ENCODE measurements at places on chromosomes 1 and 21.

DNA sequence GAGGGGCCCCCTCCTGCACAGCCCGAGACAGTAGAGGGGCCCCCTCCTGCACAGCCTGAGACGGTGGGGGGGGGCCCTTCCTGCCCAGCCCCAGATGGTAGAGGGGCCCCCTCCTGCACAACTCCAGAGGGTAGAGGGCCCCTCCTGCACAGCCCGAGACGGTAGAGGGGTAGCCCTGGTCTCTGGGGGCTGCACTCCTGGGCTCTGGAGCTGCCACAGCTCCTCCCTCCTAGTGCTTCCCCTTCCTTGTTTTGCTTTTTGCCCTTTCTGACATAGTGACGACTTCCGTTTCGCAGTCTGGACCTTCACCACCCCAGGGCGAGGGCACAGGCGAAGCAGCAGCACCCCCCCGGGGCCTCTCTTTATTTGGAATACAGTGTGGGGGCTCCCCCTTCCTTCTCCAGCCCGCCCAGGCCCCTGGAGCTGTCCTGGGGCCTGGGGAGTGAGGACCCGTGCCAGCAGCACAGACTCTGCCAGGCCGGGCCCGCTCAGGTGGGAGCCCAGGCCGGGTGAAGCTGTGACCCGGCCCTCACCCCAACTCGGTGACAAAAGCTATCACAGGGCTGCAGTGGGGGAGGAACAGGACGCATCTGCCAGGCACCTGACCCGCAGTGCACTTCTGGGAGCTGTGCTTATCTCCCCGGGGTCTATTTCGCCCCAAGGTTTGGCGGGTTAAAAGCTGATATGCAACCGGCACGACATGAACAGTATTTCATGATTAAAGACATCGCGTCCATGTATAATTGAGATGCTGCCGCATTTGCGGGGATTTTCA is 1.1 kb upstream of the PRXL2B start:
- DNase-seq: peak; percentile 33

GRCh38 chr1:184624051-184624450 is 130.6 kb downstream of the EDEM3 start:
- DNase-seq: no peak

- no peak for DNase-seq
Measured at GRCh38 chr1:22309572-22309971, 142.1 kb upstream of the ZBTB40 start.

GRCh38 chr1:246306415-246307037 is 200.6 kb downstream of the SMYD3 start:
- no peak for DNase-seq

DNA sequence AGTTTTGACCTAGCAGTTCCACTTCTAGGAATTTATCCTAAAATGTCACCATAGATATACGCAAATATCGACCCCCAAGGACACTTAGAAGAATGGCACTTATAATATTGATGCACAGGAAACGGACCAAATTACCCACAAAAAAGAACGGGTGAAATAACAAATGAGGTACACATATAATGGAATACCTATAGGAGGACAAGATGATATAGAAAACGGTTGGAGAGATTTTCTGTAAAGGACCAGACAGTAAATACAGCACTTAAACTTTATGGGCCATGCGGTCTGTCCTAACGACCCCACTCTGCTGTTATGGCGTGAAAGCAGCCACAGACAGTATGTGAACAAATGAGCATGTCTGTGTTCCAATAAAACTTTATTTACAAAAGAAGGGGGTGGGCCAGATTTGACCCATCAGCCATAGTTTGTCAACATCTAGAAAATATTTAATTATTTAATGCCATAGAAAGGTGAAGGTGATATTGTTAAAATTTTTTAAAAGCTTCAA is 2.4 kb downstream of the TMPRSS3 start:
- DNase-seq: no peak

GRCh38 chr21:33651965-33652680 is 9.8 kb downstream of the ITSN1 start:
- no peak for DNase-seq

GRCh38 chr1:180524915-180525714 is 22.7 kb upstream of the ACBD6 start:
- no peak for DNase-seq

- no peak for DNase-seq
Measured at GRCh38 chr1:94463056-94463764, 45.0 kb downstream of the ABCD3 start.

- no peak for DNase-seq
Measured at GRCh38 chr1:201673093-201673492, 134.2 kb downstream of the NAV1 start.

DNA sequence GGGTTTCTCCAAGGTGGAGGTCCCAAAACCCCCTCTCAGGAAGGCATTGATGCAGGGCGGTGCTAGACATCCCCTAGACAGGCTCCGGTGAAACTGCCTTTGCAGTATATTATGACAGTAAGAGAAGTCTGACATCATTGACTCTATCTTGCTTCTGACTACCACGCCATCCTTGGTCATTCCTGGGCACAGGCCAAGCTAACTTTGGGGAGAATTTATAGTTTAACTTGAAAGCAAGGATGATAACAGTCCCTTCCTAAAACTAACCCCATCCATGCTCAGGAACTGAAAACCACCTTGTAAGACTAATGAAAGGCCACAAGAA is 30.3 kb downstream of the RSPH1 start:
- DNase-seq: no peak

GRCh38 chr1:30405631-30406212 is 317.7 kb downstream of the MATN1 start:
- DNase-seq: no peak

DNA sequence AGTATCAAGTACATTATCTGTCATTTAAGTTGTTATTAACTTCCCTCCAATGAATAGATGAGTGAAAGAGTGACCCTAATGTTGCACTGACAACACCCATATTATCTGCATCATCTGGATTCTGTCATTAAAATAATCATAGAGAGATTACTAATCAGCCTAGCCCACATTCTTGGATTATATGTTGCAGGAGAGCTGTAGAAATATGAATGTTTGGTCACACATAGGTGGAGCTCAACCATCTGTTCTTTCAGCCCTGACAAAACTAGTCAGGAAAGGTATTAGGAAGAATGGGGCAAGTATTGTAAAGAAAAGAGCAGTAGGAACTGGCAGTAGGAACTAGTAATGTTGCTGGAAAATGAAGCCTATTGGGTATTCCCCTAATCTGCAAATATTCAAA is 15.4 kb downstream of the FLG2 start:
- DNase-seq: no peak

DNA sequence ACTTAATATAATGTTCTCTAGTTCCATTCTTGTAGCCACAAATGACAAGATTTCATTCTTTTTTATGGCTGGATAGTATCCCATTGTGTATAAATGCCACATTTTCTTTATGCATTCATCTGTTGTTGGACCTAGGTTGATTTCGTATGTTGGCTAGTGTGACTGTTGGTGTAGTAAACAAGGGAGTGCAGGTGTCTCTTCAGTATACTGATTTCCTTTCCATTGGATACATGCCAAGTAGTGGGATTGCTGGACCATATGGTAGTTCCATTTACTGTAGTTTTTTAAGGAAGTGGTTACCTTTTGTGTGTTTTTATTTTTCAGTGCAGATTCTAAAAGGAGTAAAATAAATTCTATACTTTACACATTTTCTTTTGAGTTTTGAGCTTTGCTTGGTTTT is 5.7 kb downstream of the PARK7 start:
- no peak for DNase-seq

DNA sequence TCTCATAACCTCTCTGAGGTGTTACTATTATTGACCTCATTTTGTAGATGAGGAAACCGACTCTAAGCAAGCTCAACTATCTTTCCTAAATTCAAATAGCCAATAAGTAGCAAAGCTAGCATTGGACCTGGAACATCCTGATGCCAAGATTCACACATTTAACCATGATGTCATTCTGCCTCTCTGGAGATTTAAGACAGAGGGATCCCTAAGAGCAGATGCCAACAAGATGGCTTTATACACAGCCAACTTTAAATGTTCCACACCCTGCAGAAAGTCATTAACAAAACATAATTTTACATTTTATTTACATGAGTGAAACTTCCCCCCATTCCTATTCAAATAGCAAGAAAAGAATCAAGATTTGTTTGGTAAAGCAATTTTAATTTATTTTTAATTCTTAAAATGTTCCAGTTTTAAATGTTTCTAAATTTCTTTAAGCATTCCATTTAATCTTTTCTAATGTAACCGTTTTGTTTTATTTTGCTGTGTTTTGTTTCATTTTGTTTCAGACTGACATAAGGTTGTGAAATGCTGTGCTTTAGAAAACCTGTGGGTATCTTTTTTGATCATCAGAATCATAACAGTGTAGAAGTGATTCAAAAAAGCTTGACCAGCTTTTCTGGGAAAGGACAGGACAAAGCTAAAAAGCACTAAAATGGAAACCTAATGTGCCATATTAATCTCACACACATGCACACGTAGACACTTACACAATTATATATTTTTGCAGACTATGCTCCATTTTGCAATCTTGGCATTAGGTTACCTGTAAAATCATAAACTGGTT is 7.6 kb upstream of the VAV3 start:
- no peak for DNase-seq

- DNase-seq: no peak
Measured at GRCh38 chr1:200037904-200038303, 10.4 kb downstream of the NR5A2 start.

DNA sequence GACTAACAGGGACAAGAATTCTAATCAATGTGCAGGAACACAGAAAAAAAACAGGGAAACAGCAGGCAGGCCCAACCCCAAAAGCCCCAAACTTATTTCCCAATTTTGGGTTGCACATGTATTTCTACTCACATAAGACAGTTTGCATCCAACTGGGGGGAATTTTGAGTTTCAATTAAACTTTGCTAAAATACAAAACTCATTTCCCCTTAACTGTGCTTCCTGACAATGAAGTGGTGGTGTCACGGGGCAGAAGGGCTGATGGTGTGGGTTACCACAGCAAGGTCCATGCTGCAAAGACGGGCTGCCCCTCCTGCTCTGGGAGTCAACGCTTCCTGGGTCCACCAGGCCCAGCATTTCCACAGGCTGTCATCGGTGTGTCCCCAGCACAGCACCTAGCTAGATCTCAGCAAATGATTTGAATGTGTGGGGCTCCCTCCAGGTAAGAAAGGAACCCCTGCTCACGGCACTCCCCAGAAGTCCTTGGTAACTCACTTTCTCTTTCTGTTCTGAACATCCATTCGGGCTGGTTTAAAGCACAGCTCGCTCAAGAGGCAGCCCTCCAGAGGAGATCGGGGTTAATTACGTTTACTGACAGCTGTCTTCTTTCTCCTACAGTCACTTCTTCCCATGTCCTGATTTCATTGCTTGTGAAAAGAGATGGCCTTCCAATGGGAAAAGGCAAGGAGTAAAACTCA is 27.4 kb downstream of the HIVEP3 start:
- peak; percentile 50 for DNase-seq

DNA sequence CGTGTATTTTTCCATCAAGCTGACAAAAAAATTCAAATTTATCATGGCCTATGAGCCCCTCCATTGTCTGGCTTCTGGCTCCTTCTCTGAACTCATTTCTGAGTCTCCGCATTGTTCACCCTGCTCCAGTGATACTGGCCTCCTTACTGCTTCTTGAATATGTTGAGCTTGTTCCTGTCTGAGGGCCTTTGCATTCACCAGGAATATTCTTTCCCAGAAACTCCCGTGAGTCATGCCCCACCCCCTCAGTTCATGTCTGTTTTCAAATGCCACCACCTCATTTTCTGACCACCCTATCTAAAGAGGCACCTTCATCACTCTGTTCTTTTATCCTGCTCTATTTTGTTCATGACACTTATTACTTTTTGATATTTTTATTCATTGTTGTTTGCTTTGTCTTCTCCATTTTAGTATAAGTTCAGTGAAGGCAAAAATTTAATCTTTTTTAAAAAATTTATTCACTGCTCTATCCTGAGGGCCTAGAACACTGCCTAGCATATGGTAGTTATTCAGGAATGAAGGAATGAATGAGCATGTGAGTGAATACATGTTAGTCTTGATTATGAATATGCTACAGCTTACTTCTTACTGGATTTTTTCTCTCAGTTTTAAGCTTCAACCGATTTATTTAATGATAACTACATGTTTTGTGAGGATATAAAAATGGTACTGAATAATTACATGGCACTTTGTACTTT is 140.4 kb upstream of the C1orf105 start:
- DNase-seq: peak; percentile 60

- no peak for DNase-seq
Measured at GRCh38 chr1:91753878-91754277, 132.1 kb downstream of the TGFBR3 start.

DNA sequence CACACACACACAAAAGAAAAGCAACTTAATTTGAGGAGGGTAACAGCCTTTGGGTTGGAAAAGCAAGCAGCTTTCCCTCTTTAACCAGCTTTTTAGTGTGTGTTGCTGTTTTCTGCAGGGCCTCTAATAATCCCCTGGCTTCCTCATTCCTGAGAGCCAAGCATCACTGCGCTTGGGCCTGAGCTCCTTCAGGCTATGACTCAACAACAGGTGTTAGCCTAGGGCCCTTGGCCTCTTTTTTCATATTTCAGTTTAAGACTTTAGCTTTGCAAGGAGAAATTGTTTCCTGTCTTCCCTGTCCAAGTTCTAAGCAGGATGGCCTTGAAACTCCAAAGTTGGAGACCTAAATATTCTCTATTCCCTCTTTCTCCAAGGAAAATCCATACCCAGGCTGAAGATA is 26.2 kb upstream of the SNX27 start:
- peak; percentile 73 for DNase-seq

- no peak for DNase-seq
Measured at GRCh38 chr1:184326278-184326677, 60.6 kb upstream of the C1orf21 start.

DNA sequence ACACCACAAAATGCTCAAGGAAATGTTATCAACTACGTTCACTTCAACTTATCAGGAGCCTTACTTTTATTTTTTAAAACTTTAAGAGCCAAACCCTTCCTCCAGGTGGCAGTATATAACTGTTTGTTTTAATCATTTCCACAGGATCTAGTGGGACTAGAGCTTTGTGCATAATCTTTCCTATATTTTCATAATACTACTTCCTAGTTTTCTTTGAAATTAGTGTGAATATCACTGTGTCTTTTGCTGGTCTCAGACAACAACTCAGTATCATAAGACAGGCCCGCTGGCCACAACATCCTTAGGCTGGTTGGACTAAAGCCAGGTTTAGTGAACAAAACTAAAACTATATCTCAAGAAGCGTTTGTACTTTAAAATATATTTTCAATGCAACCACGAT is 145.5 kb downstream of the TIAM1 start:
- peak; percentile 65 for DNase-seq
